ENCODE measurements at places on chromosomes 6 and 20.

- DNase-seq = no peak
Measured at GRCh38 chr6:113137426-113137825, 719.7 kb upstream of the MARCKS start.

- DNase-seq = no peak
Measured at GRCh38 chr6:163554663-163555062, 140.1 kb downstream of the QKI start.

DNA sequence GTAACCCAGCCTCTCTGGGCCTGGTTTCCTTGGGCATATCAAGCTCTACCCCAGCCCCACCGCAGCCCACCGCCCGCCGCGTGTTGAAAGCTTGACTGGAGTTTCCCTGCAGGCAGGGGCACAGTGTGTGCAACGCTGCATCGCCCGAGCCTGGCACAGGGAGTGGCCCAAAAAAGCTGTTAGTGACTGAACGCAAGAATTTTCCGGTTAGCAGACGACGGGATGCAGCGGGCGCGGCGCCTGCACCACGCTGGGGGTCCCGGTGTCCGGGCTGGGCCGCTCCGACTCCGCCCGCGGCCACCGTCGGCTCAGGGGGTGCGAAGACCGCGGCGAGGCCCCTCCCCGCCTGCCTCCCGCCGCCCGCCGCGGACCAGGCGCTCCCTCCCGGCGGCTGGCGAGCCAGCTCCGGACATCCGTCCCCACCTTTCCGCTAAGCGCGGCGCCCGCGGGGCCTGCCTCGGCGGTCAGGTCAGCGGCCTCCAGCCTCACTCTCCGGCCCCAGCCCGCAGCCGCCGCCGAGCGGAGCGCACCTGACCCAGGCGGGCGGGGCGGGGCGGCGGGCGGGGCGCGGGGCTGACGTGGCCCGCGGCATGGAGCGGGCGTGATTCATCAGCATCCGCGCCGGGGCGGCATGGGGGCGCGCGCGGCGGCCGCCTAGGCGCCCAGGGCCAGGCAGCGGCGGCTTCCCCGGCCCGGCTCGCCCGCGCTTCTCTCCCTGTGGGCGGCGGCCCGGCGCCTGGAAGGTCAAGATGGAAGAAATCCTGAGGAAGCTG, at the start of gene ARFGEF3:
ARFGEF3 (plus strand) TSS at position 602 of the 773 bp plus-strand sequence; CDS start at position 750, 148 bp downstream.
- DNase-seq = peak; percentile 70

- no peak for DNase-seq
Measured at GRCh38 chr6:77019081-77019480, 444.2 kb downstream of the HTR1B start.

GRCh38 chr20:6074145-6074561, 20.3 kb upstream of the LRRN4 start:
- DNase-seq = peak; percentile 33

- no peak for DNase-seq
Measured at GRCh38 chr6:88135578-88136114, 30.5 kb downstream of the CNR1 start.

All from RKO (cell line).